ENCODE measurements at places on chromosomes 4 and X.
A peak's percentile ranks its signal among the peaks of the same experiment; 100 is the strongest.

DNA sequence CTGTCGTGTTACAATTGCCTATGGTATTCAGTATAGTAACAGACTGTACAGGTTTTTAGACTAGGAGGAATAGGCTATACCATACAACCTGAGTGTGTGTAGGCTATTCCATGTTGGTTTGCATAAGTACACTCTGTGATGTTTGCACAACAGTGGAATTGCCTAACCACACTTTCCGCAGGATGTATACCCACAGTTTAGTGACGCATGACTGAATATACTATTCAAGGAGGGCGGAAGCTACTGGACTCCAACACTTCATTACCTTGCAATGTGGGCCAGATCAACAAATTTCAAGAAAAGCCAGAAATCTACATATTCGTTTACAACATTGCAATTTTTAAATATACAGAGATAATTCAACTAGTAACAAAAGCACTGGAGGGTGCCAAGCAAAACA is 317.2 kb downstream of the PDGFC start:
- no peak for DNase-seq

- DNase-seq: no peak
These were observed 165.9 kb downstream of the PDGFC start for GRCh38 chr4:156805696-156806095.

- no peak for DNase-seq
These were observed 152.3 kb downstream of the RAB28 start for GRCh38 chr4:13331827-13332226.

DNA sequence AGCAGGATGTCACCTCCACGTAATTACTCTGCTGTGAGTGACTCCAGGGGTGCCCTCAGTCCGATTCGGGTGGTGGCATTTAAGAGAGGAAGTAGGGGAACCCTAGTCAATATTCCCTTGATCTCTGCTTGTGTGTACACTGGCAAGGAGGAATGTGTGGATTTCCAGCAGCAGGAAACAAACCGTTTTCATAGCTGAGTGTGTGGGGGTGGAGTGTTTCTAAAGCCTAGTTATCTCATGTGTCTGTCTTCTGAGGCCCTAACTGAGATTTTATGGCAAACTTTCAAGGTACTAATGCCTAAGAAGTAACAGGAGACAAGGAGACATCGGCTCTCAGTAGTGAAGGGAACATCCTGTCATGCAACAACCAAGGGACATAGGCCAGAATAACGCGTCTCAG is 6.6 kb upstream of the CLDN24 start:
- no peak for DNase-seq

- no peak for DNase-seq
These were observed 36.3 kb downstream of the DTHD1 start for GRCh38 chr4:36317721-36318120.

- no peak for DNase-seq
These were observed 11.9 kb downstream of the TNMD start for GRCh38 chrX:100596601-100597000.

GRCh38 chr4:95050980-95051701 is 293.4 kb downstream of the BMPR1B start:
- DNase-seq: no peak

DNA sequence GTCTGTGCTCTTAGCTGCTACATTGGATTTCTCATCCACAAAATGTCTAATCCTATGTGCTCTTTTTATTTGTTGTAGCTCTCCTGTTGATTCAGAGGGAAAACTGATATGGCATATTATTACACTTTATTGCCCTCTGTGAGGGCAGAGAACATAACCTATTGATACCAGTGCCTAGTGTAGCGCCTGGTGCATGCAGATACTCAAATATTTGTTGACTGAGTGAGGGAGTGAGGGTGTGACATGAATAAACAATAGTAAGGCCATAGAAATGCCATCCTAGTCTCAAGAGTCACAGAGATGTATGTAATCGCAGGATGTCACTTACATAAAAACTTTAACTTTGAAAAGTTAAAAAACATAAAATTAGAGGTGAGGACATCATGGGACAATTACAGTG is 159.1 kb downstream of the SHROOM3 start:
- DNase-seq: no peak

GRCh38 chr4:145938618-145939440 is at the start of gene ZNF827:
Gene ZNF827, minus strand, starts transcription at chr4:145938823. Its CDS starts 416 bp downstream, at chr4:145938407.
- peak; percentile 73 for DNase-seq

DNA sequence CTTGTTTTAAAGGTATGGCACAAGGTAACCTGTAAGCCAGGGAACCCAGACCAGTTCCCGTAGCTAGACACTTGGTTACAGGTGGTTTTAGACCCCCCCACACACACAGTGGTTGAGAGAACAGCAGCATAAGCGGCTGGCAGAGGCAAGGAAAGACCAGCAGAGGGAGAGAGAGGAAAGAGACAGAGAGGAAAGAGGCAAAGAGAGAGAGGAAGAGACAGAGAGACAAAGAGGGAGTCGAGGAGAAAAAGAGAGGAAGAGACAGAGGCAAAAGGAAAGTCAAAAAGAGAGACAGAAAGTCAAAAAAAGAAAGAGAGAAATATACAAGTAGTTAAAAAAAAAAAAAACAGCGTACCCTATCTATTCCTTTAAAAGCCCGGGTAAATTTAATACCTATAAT is 19.5 kb upstream of the PCSK1N start:
- DNase-seq: no peak

DNA sequence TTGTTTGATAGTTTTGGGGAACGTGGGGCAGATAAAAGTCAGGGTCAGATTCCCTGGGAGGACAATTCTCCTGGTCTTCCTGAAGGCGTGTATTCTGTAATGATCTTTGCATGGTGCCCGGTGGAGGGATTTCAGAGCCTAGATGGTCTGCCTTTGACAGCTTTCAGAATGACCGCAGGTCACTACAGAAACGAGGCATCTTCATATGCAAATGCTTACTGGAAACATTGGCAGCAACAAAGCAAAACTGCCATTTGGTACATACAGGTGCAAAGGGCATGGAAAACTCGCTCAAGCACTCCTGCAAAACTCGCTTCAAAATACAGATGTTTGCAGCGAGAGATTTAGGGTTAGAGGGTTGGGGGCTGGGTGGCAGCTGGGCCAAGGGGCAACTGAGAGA is 8.8 kb downstream of the C4orf50 start:
- no peak for DNase-seq

- DNase-seq: no peak
These were observed 977 bp upstream of the RBBP7 start for GRCh38 chrX:16870862-16871815.

All from fibroblast of mammary gland (primary cell).